ENCODE measurements at places on chromosomes 2 and 18.

DNA sequence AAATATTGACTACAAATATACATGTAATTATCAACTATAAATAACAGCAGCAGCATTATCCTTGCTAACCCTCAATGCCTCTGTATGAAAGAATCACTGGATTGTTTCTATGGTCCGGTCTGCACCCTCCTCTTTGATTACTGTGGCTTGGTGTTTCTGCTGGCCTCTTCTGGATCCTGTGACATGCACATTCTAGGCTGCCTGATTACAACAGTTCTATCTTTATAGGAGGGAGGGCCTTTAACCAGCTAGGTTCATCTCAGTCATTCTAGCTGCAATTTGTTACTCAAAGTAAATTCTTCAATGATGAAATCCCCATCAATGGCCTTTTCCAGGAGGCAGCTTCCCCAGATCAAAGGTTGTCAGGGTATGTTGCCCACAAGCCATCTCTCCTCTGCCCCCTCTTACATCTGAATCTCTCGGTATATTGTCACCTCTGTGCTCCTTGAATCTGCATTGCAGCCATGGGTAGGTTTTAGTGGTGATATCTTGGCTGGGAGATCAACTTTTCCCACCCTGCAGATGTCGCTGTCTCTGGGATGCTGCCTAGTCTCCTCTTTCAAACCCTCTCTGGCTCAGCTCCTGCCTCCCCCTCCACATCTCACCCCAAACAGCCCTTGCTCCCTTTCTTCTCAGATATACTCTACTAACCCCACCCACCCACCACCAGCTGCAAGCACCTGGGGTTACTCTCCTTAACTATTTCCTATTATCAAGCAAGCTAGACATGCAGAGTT lies 106.2 kb upstream of the BZW1 start:
- peak; percentile 56 for DNase-seq

DNA sequence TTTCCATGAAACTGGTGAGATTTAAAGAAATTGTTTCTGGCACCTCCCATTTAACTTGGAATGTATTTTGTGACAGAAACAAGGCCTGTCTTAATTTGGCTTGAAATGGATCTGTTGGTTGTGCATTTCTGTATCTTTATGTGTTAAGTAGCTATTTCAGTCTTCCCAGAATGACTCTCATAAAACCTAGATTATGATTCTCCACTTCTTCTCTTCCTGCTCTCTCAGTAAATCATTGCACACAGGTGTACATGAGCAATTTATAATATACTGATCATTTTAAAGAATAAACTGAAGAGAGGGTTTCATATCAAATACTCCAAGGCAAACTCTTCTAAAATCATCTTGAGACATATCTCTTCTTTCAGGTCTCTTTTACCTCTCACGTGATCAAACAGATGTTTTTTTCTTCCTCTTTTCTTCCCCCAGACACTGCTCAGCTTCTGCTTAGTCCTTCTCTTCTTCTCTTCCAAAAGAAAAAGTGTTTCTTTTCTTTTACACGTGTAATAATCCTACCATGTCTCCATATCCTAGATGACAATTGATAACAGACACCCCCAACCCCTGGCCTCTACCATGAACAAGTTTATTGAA lies 112.0 kb downstream of the PPP1R1C start:
- no peak for DNase-seq

GRCh38 chr2:238256594-238257104 lies 16.8 kb upstream of the HES6 start:
- DNase-seq = no peak

- DNase-seq = no peak
Observed at GRCh38 chr2:226875438-226876225, 39.8 kb downstream of the RHBDD1 start.

GRCh38 chr2:66125951-66126350 lies 309.0 kb upstream of the MEIS1 start:
- DNase-seq = no peak

Data from putamen (tissue), 1 donor.